ENCODE measurements at places on chromosomes 2 and 18. TPM values are rescaled to one million over a fixed set of nuclear protein-coding genes. Genes with fewer than 3 reads are reported as not detected.

- H3K4me3 ChIP-seq, result peak within 1 kb of the TSS; percentile 61
- H3K27ac ChIP-seq, result no peak within 1 kb of the TSS
- H3K36me3 ChIP-seq, result no peaks in the 10 kb centered on the region
- H3K4me1 ChIP-seq, result peaks cover 7% of the 10 kb centered on the region
- DNase-seq, result no peak
Observed at GRCh38 chr2:27118525-27119329, at the start of gene CGREF1. Gene CGREF1 (minus strand): TSS chr2:27119128. CDS start chr2:27104366, 14,762 bp downstream.

GRCh38 chr2:100391735-100392515, 25.5 kb downstream of the CHST10 start:
- no peak overlapping the region for H3K4me3 ChIP-seq
- DNase-seq, result no peak
- H3K4me1 ChIP-seq, result no peaks in the 10 kb centered on the region
- no peak overlapping the region for H3K27ac ChIP-seq
- H3K36me3 ChIP-seq, result peaks cover 13% of the 10 kb centered on the region
- H3K27me3 ChIP-seq, result no peaks in the 10 kb centered on the region

DNA sequence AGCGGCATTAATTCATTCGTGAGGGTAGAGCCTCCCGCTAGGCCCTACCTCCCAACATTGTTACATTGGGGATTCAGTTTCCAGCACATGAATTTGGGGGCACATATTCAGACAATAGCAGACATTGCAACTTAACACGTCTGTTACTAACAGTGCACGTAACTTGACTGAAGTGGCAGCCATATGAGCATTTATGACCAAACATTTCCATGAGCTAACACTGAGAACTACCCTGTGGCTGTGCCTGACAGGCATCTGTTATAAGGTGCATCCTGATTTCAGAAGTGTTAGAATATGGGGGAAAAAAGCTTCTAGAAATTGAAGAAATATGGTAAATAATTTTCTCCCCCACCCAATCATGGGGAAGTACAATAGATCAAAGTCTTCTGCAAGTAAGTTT, 24.5 kb downstream of the MALT1 start:
- H3K27me3 ChIP-seq, result no peaks in the 10 kb centered on the region
- DNase-seq, result no peak
- H3K36me3 ChIP-seq, result peaks cover 15% of the 10 kb centered on the region
- peaks cover 26% of the 10 kb centered on the region for H3K4me1 ChIP-seq
- no peak overlapping the region for H3K27ac ChIP-seq

DNA sequence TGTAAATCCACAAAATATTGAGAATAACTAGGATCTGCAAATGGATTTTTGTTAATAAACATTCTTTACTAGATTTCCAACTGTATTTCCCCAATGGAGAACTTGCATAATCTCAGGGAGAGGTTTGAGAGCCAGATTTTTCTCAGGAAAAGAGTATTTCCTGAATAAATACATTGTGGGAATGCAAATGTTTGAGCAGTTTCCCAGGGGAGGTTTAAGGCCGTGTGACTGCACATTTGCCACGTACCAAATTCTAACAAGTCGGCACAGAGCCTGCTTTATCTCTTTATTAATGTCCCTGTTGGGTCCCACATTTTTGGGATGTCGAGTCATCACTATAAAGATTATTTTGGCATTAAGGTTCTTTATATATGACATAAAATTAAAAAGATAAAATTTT, 27.0 kb downstream of the TFPI start:
- H3K27me3 ChIP-seq, result no peaks in the 10 kb centered on the region
- H3K36me3 ChIP-seq, result peaks cover 24% of the 10 kb centered on the region
- peaks cover 26% of the 10 kb centered on the region for H3K4me1 ChIP-seq
- H3K4me3 ChIP-seq, result no peak overlapping the region
- peak overlapping the region; percentile 82 for H3K27ac ChIP-seq
- no peak for DNase-seq

DNA sequence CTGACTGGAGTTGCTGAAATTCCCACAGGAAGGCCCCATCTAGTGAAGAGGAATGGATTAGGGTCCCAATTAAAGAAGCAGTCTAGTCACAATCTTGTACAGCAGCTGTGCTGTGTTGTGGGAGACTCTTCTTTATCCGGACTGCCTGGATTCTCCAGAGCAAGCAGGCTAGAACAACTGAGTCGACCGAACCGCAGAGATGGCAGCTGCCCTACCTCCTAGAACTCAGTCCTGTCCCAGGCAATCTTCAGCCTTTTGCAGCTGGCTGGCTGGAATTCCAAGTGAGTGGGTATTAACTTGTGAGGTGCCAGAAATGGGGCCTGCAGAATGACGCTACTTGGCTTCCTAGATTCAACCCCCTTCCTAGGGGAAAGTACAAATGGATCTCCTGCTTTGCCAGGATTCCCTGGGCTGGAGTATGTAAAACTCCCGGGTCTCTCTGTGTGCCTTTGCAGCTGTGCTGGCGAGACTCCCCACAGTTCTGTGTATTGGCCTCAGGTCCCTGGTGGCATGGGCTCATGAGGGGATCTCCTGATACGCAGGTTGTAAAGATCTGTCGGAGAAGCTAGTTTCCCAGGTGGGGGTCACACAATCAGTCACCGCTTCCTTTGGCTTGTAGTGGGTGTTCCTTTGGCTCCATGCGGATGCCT, 1952.6 kb upstream of the LRRTM1 start:
- H3K27ac ChIP-seq, result no peak overlapping the region
- H3K36me3 ChIP-seq, result no peaks in the 10 kb centered on the region
- peak; percentile 36 for DNase-seq
- peaks cover 10% of the 10 kb centered on the region for H3K4me1 ChIP-seq
- H3K4me3 ChIP-seq, result no peak overlapping the region

DNA sequence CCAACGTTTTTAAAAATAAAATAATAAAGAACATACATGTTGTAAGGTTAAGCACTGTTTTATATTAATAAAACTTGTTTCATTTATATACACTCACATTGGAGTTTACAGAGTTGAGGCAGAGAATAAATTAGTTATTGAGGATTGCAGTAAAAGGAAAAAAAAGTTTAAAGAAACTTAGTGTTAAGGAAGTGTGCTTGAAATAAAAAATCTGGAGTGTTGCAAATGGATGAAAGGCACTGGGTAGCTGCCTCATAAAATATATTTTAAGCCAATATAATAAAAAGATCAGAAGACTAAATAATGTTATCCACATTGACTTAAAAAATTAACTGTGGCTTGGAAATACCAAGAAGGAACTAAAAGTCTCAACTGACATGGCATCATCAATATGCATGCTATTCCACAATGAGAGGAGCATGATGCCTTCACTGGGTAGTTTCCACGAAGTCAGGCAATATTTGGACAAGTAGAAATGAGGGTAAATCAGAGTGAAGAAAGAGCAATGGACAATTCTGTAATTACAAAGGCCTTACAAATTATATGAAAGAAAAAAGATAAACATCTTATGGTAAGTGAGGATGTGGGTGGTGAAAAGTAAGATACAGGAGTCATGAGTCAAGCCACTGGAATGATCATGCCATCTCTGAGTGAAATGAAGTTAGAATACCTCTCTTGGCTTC, 2.5 kb downstream of the GALNT3 start:
- H3K36me3 ChIP-seq, result no peaks in the 10 kb centered on the region
- no peak overlapping the region for H3K27ac ChIP-seq
- DNase-seq, result no peak
- no peak overlapping the region for H3K4me3 ChIP-seq
- H3K4me1 ChIP-seq, result peaks cover 29% of the 10 kb centered on the region

DNA sequence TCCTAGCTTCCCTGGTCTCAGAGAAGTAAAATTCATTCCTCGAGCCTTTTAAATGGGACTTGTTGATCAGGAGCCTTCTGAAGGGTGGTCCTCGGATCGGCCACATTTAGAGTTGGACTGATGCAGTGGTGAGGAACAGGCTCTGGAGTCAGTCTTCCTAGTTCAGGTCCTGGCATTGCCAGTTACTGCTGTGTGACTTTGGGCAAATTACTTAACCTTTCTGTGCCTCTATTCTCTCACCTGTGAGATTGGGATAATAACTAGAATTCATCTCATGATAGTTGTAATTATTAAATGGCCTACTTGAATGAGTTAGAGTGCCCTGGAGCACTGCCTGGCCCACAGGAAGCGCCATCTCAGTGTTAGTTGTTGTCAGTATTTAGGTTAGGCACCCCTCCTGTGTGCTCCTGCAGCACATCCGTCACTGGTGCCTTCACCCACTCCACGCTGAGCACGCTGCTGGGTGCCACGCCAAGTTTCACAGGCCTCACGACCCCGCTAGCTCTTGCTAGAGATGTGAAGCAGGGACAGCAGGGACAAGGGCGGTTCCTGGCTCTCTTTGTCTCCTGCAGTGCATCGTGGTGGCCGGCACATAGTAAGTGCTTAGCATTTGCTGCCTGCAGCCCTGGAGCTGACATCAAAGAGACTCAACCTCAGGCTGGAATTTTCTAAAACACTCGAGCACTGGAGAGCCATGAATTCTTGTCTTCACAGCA, 122.9 kb downstream of the FAM210A start:
- no peak overlapping the region for H3K4me3 ChIP-seq
- H3K36me3 ChIP-seq, result no peaks in the 10 kb centered on the region
- H3K4me1 ChIP-seq, result no peaks in the 10 kb centered on the region
- H3K27ac ChIP-seq, result no peak overlapping the region

SNORC gene
- total RNA-seq, result 4.1 TPM
